Fibroblast of pulmonary artery (primary cell): ENCODE measurements at places on chromosomes 16 and 17.
A peak's percentile ranks its signal among the peaks of the same experiment; 100 is the strongest.

DNA sequence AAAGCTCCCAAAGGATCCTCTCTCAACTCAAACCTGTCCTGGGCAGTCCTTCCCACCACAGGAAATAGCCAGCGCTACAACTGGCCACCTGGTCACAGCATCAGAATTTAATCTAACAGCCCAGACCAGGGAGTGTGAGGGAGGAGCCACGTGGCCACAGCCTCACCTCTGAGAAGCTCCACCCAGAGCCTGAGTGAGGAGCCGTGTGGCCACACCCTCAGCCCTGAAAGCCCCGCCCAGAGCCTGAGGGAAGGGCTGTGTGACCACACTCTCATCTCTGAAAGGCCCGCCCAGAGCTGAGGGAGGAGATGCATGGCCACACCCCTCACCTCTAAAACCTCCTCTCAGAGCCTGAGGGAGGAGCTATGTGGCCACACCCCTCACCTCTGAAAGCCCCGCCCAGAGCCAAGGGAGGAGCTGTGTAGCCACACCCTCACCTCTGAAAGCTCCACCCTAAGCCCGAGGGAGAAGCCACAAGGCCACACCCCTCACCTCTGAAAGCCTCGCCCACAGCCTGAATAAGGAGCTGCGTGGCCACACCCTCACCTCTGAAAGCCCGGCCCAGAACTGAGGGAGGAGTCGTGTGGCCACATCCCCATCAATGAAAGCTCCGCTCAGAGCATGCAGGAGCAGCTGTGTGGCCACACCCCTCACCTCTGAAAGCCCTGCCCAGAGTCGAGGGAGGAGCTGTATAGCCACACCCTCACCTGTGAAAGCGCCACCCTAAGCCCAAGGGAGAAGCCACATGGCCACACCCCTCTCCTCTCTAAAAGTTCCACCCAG, 28.6 kb downstream of the SLC38A8 start:
- peak; percentile 29 for DNase-seq

DNA sequence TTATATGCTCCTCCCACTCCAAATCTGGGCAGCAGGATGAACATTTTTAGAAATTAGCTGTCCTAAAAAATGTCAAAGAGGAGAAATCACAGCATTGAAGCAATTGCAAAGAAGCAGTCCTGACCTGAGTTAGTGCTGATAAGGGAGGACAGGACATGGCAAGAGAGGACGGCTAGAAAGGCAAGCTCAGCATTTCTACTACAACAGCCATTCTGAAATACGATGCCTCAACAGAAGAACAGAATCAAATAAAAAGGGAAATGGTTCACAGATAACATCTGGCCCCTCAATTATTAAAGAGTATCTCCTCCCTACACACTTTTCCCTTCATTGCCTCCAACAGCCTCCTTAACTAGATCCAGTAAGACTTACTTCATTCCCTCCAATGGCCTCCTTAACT, 18.3 kb downstream of the VPS53 start:
- no peak for DNase-seq

GRCh38 chr17:3669085-3669347, 404 bp downstream of the EMC6 start:
- no peak for DNase-seq

DNA sequence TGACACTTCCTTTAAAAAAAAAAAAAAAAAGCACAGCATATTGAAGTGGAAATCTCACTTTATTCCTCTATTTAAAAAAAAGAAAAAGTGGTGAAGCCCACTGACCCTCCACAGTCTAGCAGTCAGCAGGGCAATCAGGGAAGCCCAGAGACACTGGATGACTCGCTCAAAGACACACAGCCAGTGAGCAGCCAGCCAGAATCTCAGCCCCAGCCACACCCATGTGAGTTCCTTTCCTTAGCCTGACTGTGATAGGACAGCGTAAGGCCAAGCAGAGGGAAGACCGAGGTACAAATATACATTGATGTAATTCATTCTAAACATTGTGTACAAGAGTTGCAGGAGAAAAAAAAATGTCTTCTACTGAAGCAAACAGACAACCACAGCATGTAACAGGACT, 22.5 kb downstream of the XPO6 start:
- no peak for DNase-seq

DNA sequence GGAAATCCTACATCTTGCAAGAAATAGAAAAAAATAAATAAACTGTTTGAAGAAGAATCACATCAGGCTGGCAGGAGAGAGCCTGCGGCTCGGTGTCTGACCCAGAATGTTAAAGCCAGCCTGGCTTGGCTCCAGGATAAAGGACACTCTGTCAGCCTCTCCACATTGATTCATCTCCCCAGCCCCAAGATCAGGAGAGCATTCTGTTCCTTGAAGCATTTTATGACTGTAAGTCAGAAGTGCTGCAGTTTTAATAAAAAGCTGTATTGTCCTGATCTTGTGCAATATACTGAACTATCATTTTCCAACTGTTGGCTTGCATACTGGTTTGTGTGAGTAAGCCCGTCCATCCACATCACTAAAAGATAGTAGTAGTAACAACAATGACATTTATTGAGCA, 426.6 kb downstream of the HAPSTR1 start:
- no peak for DNase-seq

- peak; percentile 64 for DNase-seq
These were observed 11.9 kb downstream of the FOXK2 start for GRCh38 chr17:82531431-82531881.

DNA sequence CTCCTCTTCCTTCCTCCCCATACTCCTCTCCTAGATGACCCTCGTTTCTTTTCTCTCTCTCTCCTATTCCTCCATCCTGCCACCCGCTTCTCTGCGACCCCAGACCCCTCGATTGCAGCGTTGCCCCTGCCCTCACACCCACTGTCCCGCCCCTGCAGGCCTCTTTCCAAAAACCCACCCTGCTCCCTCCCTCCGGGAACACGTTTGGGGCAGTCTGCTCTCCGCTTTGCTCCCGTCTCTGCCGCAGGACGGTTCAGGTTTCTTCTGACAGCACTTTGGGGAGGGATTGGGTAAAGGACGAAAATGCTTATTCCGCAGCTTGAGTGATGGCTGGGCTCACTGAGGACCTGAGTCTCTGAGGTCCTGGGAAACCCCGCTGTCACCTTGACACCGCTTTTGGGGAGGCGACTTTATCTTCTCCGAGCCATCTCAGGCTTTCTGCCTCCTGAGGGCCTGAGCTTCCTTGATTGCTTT, 690 bp downstream of the NDE1 start:
- peak; percentile 14 for DNase-seq

DNA sequence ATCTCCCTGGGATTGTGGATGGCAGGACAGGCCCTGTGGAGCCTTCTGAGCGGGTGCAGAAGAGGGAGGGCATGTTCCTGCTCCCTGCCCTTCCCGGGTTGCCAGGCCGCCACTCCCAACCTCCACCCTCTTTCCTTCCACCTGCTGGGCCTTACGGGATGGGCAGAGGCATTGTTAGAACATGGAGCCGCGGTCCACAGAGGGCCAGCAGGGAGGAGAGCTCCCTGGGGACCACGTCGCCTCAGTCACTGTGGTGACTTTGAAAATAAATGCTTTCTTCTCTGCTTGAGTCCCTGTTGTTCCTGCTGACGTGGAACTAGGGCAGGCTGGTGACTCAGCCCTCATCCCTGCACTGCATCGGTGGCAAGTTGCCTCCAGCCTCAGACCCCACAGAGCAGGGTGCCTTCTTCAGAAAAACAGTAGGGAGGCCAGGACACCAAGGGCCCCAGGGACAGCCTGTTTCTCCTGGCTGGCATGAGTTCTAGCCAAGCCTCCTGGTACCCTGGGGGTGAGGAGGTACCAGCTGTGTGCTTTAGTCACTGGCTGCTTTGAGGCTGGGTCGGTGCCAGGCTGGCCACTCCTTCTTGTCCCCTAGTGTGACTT, 224.9 kb downstream of the SEC14L1 start:
- DNase-seq, result peak; percentile 80

DNA sequence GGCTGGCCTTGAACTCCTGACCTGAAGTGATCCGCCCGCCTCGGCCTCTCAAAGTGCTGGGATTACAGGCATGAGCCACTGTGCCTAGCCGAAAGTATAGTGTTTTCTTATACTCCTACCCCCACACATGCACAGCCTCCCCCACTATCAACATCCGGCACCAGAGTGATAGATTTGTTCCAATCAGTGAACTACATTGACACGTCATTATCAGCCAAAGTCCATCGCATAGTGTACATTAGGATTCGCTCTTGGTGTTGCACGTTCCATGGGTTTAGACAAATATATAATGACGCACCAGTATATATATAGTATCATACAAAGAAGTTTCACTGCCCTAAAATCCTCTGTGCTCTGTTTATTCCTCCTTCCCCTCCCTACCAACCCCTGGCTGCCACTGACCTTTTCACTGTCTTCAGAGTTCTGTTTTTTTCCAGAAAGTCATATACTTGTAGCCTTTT, 11.9 kb upstream of the TM4SF5 start:
- no peak for DNase-seq
